G401 (cell line): ENCODE measurements at places on chromosomes 12 and 14.

GRCh38 chr12:128052331-128052730 is 214.6 kb upstream of the TMEM132C start:
- DNase-seq = no peak

DNA sequence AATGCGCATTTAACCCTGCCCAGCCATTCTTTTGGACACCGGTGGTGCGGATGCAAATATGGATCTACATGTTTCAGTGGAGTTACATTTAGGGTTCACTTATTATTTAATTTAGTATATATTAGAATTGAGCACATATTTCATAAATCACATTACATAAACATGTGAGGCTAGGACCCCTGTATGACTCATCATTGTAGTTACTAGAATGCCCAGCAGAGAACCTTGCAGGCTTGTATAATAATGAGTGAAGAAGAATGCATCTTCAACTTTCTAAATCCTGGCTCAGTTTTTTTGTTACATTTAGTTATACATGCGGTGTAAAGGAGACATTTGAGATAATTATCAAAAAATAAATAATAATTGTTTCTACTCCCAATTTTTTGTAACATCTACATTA is 369.0 kb downstream of the ATP23 start:
- DNase-seq = no peak

GRCh38 chr14:23577004-23577681 is 1.4 kb downstream of the JPH4 start:
- DNase-seq = peak; percentile 66

- no peak for DNase-seq
Observed at GRCh38 chr12:102535306-102535705, 54.9 kb upstream of the IGF1 start.

DNA sequence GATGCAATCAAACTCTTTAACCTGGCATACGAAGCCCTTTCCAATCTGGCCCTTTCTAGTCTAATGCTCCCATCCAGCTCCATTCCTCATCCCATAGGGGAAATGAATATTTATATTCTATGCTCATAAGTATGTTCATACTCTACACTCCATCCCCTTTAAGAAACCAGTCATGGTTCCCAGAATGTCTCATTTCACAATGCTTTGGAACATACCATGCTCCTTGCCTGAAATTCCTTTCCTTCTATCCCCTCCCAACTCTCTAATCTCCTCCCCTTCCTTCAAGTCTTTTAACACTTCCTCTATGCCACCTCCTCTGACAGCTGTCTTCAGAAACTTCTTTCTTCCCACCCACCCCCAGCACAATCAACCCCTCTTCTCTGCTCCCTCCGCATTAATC is 207.0 kb upstream of the CAND1 start:
- no peak for DNase-seq

- DNase-seq = no peak
Observed at GRCh38 chr12:50842637-50843493, at the start of gene TMPRSS12. Gene TMPRSS12, plus strand, starts transcription at chr12:50842926. Its CDS starts 39 bp downstream, at chr12:50842965.

GRCh38 chr12:49470986-49471385 is 67.8 kb upstream of the KCNH3 start:
- no peak for DNase-seq

GRCh38 chr14:55929136-55929535 is 189.1 kb upstream of the PELI2 start:
- no peak for DNase-seq

DNA sequence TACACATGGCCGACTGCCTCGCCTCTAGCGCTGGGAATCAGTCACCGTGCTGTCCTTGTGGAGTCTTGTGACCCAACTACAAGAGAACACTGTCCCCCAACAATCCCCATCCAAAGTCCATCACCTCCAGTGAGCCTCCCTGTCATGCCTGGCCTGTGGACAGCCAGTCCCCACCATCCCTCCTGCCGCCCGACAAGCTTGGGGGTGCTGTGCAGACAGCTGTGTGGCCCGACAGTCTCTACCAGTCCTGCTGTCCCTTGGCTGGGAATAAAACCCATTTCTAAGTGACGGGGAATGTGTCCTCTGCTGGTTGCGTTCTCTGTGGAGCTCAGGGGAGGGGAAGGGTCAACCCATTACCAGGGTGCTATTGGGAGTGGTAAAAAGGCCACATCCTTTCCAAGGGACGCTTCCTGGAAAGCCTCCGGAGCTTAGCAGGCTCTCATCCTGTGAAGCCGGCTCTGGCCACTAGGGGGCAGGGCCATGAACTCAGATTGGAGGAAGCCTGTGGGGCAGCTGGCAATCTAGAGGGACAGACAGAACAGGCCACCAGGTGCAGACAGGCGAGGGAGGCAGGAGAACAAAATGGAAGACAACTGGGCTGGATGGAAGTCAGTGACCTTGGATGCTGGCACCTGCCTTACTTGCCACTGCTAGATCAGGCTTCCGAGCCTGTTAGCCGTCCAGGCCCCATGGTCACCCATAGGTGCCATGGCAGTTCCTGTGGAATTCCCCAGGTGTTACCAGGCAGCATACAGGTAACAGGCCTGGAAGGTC is 12.0 kb upstream of the BLTP3B start:
- peak; percentile 37 for DNase-seq

DNA sequence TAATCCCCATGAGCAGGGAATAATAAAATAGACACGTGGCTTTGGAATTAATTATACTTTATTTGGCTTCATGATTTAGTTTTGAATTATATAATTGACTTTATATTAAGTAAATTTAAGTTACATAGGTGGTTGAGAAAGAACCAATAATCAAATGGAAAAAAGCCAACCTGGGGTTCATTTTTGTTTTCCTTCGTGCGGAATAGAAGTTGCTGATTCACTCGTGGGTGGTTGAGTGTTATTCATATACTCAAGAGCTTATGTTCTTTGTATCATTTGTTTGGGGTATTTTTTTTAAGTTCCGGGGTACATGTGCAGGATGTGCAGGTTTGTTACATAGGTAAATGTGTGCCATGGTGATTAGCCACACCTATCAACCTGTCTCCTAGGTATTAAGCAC is 58.0 kb downstream of the ZNF664 start:
- no peak for DNase-seq

DNA sequence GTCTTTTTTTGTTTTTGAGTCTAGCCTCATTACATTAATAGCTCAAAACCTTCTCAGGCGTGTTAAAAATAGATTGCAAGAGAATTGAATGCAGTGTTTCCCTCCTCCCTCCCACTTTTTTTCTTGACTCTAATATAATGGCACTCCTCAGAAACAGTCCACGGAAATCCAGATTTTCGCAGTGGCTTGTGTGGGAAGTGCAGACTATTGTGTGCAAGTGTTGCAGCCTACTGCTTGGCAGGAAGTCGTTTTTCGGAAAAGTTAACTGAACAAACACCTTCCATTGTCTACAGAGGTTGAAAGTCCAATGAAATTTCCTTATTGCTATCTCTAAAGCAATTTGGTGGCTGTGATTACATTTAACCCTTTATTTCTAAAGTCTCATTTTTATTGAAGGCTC is 147.9 kb upstream of the E2F7 start:
- DNase-seq = no peak
